NCI-H1436 (cell line): ENCODE measurements at places on chromosomes 5 and 9.

GRCh38 chr5:52909192-52909591 lies 80.0 kb upstream of the ITGA2 start:
- DNase-seq = no peak

- DNase-seq = no peak
Measured at GRCh38 chr9:74132986-74133385, 364.1 kb upstream of the RORB start.

DNA sequence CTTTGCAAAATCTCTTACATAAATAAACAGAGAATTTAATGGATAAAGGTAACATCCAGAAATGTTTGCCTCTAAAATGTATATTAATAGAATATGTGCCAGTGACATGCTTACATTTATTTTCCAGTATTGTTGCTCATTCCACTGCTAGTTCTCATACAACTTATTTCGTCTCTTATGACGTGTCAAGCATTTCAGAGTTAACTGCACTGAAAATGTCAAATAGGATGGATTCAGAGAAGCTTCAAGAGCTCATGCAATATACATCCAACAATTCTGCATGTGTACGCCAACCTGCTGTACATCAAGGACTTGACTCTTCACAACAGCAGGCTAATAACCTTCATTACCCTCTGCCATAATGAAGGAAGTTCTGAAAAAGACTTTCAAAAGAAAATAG lies 386.2 kb upstream of the IZUMO3 start:
- no peak for DNase-seq

DNA sequence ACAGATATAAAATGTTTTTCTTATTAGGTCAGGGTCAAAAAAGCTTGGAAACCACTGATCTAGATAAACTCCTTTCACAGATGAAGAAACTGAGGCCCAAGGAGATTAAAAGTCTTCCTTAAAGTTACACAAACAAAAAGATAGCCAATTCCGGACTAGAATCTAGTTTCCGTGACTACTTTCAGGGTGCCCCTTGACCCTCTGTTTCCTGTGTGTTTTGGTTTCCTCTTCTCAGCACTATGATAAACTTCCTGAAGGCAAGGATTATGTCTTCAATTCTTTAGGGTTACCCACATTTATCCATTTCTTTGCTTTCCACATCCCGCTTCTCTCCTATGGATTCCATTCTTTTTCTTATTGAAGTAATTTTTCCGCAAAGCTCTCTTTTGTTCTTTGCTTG lies 83.1 kb downstream of the ADAMTS12 start:
- no peak for DNase-seq

DNA sequence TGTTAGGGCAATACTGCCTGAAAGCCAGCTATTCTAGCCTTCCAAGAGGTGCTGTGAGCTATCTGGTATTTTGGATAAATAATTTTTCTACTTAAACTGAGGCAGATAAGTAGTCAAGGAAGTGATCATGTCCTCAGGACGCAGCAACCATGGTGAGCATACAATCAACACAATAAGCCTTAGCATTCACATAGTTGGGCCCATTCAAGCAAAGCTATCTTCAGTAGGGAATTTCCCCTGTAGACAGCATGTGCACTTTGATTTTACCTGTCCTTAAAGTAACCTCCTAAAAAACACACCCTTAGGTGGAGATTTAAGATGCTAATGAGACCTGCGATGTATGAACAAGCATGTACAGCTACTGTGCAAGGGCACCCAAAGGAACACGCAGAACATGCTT lies 76.2 kb upstream of the HCN1 start:
- no peak for DNase-seq

DNA sequence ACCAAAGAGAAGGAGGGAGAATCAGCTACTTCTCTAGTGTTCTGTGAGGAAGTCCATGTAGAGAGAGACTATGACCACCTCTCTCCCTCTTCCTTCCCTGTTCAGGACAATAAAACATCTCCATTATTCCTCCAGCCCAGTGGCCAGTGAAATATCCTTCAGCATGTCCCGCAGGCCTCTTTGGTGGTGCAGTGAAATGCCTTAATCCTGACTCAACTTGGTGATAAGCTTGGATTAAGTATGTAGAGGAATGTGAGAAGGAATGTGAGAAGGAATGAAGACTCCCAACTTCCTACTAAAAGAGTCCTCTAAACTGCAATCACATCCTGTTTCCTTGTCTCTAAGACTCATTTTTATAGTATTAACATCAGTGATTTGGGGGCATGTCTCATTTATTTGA lies 167.3 kb downstream of the TRPM3 start:
- DNase-seq = no peak

DNA sequence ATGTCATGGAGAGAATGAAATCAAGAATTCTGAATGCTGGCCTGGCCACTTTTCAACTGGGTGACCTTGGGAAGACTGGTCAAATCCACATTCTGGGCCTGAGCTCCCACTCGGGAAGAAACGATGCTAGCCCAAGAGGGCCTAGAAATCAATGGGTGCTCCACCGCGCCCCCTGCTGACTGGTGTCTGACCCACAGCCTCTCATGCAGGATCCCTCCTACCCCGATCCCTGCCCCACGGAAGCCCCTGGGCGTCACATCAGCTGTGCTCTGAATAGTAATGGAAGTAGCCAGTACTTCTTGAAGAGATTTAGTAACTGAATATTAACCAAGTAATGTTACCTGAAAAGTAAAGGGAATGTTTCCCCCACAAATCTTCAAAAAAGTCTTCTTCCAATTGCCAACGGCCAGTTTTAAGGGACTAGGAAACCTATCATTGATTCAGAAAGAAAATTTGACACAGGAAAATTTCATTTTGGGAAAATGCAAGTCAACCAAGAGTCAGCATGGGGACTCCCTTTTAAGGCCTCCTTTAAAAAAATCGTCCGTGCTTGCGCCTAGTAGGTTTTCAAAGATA lies 43.9 kb downstream of the CRB2 start:
- DNase-seq = no peak

DNA sequence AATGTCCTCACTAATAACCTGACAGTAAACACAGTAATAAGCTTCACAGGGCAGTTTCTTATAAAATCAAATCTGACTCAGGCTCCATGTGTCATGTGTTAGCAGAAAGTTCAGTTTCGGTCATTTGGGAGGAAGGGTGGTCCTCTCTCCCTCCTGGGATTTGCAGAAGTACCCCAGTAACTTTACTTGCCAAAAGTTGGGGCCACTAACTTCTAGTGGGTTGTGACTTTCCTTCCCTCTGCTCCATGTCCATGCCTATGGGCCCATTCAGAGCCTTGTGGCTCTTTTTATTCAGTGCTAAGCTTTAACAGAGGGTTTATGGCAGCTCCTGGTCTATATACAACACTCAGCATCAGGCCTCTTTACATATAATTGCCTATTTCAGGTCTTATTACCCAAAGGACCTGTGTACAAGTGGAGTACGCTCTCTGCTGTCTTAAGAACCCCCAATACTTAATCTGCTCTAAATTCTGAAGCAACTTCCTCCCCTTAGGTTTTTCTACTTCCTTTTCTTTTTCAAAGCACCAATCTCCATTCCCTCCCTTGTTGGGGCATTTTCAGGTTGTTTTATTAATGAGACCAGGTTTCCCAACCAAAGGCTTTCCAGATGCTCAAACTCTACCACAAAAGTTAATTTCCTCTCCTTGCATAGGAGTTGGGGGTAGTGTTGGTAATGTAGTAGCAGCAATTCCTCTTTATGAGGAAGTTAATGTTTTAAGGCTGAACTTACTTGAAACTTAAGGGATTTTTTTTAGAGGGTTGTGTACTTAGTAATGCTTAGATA lies 107.7 kb downstream of the CCDC192 start:
- no peak for DNase-seq

DNA sequence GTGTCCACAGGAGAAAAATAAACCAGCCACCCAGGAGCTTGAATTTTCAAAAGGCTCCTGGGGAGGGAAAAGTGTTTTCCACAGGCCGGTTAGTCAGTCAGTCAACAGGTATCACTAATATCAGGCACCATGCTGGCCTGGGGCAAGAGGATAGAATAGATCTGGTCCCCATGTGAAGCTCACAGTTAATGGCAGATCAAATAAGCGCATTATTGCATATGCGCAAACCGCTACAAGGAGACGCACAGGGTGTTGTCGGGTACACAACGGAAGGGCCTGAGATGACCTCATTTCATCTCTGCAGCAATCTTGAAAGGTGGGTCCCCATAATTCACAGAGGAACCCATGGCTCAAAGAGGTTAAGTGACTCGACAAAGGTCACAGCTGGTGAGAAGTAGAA lies 260.7 kb downstream of the CRB2 start:
- DNase-seq = no peak

- no peak for DNase-seq
Measured at GRCh38 chr9:77469515-77470231, 178.4 kb downstream of the GNA14 start.

DNA sequence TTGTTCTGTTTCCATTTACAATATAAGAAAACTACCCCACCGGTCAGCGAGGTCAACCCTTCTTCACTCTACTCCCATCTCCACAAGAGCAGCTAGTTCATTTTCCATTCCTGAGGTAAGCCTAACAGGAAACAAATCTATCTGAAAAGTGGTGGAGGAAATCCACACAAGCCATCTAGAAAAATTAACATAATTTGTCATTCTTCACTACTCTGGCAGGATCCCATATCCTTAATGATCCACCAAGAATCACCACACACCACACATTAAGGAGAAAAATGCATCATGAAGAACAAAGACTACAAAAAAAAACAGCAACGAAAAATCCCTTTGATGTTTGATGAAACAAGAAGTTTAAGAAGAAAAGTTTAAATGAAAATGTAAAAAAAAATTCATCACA lies 1771.0 kb downstream of the EFNA5 start:
- no peak for DNase-seq

GRCh38 chr5:105882956-105883481 lies 1787.7 kb downstream of the EFNA5 start:
- no peak for DNase-seq

- no peak for DNase-seq
Measured at GRCh38 chr5:119694284-119694683, 64.9 kb downstream of the FAM170A start.

GRCh38 chr9:116276651-116277121 lies 123.1 kb downstream of the PAPPA start:
- no peak for DNase-seq

DNA sequence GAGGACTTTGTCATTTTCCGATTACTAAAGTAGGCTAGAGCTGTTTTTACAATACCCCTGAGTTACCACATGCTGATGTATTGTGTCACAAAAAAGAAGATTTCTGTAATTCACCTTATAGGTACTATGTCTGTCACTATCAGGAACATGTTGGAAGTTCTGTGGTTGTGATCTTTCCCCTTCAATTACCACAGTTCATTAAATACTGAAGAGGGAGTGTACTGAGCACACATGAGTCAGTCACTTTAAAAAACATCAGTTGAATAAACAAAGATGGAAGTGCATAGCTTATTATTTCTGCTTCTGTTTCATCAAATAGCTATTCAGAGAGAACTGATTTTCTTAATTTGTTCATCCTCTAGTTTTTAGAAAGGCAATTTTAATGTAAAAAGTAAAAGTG lies 31.7 kb downstream of the AP3S1 start:
- peak; percentile 3 for DNase-seq

GRCh38 chr5:176941951-176942350 lies 42.8 kb upstream of the HK3 start:
- no peak for DNase-seq

- no peak for DNase-seq
Measured at GRCh38 chr5:163330723-163331668, 106.4 kb upstream of the CCNG1 start.

DNA sequence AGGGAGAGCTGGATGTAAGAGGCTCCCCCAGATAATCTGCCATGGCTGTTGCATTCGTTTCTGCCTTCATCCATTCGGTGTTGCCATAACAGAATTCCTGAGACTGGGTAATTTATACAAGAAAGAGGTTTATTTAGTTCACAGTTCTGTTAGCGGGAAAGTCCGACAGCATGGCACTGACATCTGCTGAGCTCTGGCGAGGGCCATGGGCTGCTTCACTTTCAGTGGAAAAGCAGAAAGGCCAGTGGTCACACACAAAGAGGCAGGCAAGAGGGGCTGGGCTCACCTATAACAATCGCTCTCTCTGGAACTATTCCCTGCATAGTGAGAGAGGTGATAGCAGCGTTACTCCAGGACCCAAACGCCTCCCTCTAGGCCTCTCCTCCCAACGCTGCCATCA lies 305.9 kb downstream of the MLLT3 start:
- no peak for DNase-seq

DNA sequence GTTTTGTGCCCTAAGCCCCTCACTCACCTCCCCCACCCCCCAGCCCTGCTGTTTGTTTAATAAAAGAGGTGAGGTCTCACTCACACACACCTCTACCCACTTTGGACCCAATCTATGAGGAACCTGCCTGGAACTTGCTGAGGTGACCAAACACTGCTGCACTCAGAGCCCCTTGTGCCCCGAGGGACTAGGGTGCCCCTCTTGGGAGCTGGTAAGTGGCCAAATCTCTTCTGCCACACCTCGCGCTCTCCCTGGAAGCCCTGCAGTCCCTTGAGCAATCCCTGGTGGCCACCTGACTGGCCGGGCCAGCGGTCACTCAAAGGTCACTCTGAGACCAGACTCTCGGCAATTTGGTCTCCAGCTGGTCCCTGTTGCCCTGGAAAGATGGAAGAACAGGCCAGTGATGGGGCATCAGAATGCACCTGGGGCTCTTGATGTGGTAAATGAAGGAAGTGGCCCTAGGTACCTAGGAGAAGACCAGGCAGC lies 157.2 kb downstream of the MED10 start:
- no peak for DNase-seq

GRCh38 chr9:15361737-15362136 lies 54.7 kb upstream of the TTC39B start:
- no peak for DNase-seq

DNA sequence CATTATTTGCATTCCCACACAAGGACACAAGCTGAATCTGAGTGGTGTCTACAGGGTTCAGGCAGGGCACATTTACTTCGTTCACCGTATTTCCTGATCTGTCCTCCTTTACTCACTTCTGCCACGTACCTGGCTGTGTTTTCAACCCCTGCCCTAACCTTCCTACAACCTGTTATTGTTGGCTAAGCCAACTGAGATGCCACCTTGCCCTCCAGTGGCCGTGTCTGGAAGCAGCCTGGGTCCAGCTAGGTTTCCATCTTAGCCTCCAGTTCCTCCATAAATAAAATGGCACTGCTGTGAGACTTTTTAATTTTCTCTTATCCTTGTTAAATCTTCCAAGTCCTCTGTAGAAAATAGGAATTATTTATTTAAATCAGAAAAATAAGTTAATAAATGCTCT lies 64.8 kb downstream of the ATP10B start:
- DNase-seq = peak; percentile 20

- DNase-seq = no peak
Measured at GRCh38 chr5:133508845-133509741, 103.2 kb downstream of the FSTL4 start.

- no peak for DNase-seq
Measured at GRCh38 chr9:82404881-82405280, 416.3 kb downstream of the SPATA31D1 start.
